D341Med (cell line): ENCODE measurements at places on chromosomes 6 and 20.

GRCh38 chr6:31079656-31080261, 32.6 kb downstream of the C6orf15 start:
- DNase-seq: peak; percentile 72

GRCh38 chr6:47598367-47598766, 100.0 kb upstream of the ADGRF4 start:
- DNase-seq: no peak

DNA sequence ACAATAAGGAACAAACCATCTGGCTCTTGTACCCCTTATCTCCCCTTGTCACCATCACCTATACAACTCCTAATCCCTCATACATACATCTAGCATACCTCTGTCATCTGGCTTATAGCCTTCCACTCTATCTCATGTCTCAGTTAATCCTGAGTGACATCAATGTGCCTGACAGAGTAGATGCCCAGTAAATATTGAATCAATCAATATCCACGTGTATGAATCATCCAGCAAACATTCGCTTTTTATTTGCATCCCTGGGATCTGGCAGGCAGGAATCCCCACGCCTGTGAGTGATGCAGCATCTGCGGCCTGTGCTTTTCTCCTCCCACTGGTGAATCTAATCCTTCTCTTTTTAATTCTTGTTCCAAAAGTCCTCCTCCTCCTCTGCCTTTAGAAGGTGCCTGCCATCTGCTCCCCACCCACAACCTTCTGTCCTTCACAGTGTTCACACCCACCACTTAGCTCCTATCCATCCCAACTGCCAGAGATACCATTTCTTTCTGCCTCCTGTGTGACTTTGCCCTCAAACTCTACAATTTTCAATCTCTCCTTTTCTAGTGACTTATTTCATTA, 37.6 kb downstream of the ZNF391 start:
- DNase-seq: peak; percentile 44

- no peak for DNase-seq
These were observed 7.8 kb upstream of the C2 start for GRCh38 chr6:31919624-31920303.

DNA sequence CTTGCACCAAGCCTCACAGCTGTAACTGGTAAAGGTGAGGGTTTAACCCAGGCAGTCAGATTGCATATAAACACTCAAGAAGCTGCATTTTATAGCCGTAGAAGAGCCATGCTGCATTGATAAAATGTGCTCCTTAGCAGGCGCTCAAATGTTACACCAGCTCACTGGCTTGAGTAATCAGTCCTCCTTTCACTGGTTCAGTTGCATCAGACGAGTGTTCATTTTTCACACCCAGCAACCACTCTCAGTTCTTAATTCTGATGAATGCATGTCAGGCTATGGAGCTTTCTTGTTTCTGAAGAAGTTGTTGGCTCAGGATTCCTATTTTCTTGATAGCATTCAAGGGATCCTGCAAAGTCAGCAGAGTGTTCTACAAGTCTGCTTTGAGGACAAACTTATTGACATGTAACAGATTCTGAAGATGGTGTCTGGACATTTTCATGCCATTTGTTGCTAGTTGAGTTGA, 198.3 kb downstream of the PLCB1 start:
- DNase-seq: no peak

DNA sequence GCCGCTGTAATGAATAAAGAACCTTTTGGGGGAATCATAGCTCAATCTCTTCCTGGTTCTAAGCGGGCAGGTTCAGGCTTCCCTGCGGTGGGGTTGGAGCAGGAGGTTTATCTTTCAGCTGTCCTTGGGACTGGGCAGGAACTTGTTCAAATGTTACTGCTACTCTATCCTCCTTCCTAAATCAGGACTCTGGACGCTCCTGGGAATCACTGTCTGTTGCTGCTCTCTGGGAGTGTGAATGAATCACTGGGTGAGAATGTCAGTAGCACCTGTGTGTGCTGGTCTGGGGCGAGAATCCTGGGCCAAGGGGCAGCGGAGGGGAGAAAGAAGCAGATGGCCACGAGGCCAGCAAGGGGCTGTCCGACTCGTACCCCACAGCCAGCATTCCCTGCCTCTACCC, 65.4 kb upstream of the ZNFX1 start:
- no peak for DNase-seq

DNA sequence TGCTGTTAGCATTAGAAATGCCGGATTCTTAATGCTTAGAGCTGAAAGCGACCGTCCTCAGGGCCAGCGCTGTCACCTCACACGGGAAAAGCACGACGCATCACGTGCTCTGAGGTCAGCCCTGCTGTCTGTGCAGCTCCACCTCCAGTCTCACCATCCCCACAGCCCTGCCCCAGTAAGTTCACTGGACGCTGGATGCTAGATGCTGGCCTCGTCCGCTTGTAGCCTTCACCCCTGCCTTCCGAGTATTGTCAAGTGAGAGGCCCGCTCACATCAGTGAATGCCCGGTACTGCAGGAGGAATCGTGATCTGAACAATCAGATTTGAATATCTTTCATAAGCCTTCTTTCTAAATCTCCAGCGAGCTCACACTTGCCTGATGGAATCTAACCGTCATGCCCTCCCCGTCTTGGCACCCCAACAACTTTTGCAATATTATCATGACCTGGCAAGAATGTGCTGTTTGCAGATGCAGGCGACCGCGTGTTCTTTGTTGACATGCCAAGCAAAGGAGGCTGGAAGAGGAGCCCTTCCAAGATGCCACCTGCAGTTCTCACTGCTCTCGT, 64.9 kb downstream of the DLL1 start:
- DNase-seq: no peak

GRCh38 chr6:57243954-57244353, 21.8 kb upstream of the RAB23 start:
- no peak for DNase-seq

DNA sequence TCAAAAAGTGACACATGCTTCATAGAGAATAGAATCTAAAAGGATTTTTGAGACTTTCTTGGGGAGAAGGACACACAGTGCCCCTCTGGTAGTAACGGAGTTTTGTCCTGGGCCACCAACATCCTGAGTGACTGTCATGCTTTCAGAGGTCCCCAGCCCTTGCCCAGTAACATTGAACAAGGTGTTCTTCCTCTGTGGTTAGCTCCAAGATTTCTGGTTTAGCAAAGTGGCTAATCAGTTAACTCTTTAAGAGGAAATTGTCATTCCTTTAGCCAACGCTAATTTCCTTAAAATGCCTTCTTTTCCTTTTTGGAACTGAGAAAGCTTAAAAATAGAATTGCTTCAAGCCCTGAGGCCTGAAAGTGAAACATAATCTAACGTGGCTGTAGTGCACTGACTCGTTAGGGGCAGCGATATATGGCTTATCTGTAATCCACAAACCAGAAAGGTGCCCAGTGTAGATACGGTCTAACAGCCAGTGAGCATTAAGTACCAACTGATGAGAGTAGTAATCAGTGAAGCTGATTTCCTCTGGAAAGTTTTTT, 7.8 kb downstream of the E2F3 start:
- DNase-seq: no peak

DNA sequence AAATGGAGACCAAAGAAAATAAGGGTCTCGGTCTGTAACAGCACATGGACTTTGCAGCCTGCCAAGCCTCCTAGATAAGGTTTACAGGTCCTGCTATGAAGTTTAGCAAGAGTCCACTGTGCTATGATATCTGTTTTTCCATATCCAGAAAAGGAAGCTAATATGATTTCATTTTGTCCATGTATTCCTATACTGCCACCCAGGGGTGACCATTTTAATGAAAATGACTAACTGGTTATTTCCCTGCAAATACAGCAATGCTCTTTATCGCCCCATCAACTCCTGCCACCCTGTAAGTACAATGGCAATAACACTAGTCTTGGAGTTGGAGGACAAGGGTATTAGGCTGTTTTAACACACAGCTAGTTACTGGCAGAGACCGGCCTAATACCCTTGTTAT, 115.2 kb upstream of the GLP1R start:
- peak; percentile 44 for DNase-seq

- peak; percentile 64 for DNase-seq
These were observed 3.3 kb upstream of the MOG start for GRCh38 chr6:29653452-29654038.

DNA sequence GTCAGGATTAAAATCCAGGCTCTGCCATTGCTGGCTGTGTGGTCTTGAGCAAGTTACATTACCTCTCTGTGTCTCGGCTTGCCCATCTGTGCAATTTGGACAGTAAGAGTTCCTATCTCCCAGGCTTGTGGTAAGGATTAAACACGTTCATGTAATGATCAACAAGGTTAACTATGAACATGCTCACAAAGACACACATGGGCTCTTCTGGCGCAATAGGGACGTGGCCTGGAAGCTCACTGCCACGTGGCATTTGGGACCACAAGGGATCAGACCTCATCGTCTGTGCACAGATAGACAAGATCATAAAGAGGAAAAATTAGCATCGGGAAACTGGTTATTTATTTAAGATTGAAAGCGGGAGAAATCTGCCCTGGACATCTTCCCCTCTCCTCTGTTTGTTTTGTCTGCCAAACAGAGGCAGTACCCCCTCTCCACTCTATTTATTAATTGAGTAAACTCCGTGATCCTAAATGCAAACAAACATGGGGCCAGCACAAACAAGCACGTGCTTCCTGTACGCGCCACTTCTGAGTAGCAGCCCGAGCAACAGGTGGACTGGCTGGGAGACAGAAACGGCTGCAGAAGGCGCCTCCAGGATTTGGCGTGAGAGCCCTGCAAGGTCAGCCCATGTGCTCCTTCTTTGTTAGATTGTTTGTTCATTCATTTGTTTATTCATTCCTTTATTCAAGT, 95.0 kb downstream of the CDH26 start:
- DNase-seq: no peak

DNA sequence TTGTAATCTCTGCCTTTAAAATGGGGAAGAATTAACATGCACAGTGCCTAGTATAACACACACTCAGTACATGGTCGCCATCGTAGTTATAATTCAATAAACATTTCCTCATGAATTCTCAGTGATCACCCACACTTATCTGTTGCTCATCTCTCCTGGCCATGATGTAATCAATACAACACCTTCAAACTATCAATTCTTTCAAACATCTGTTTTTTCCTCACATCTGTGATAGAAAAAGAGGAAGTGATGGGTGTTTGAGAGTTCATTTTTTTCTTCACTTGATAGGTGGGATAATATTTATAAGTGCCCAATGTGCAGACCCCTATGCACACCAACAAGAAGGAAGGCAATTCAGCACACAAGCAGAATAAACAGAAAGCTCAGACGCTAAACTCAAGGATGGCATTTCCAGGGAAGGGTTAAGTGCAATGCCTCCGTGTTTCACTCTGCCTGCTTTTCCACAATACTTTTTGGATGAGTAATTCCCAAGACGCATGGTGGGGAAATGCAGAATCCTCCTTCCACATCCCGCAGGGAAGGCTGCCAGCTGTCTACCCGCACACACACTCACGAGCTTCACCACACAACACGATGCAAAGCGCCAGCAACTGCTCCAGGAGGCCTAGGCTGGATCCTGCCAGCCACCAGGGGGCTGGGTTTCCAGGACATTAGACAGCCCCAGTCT, 100.3 kb downstream of the GMPR start:
- DNase-seq: peak; percentile 44

GRCh38 chr20:49479785-49480184, 2.7 kb downstream of the KCNB1 start:
- peak; percentile 68 for DNase-seq

GRCh38 chr6:39819228-39819627, 27.1 kb downstream of the DAAM2 start:
- DNase-seq: no peak

DNA sequence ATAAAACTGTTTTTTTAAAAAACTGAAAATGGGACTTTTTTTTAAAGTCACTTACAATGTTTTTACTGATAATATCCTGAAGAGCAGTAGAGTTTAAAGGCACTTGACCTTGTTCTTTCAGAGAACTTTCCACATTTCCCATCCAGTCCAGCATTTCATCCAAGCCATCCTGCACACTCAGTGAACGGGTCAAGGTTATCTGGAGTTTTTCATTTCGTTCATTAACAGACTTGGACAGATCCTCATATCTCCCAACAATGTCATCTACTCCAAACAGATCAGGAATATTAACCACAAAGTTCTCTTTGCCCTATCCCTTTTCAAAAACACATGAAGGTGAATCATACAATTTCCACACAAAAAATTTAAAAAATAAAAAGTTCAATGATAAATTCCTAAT, 69.1 kb downstream of the DST start:
- no peak for DNase-seq

GRCh38 chr20:18252597-18253451, 35.5 kb upstream of the ZNF133 start:
- no peak for DNase-seq

- DNase-seq: no peak
These were observed 49.0 kb upstream of the RANBP9 start for GRCh38 chr6:13760307-13761304.
